Pancreas (tissue), 10 donors: ENCODE measurements at places on chromosomes 5 and 9. TPM values are rescaled to one million over a fixed set of nuclear protein-coding genes. Genes with fewer than 3 reads are reported as not detected.

The GMCL2 gene
- total RNA-seq = not detected

GRCh38 chr5:178293400-178293799, 60.8 kb upstream of the PHYKPL start:
- no peak for DNase-seq

GRCh38 chr5:64301566-64301965, 135.9 kb downstream of the RNF180 start:
- DNase-seq = no peak

DNA sequence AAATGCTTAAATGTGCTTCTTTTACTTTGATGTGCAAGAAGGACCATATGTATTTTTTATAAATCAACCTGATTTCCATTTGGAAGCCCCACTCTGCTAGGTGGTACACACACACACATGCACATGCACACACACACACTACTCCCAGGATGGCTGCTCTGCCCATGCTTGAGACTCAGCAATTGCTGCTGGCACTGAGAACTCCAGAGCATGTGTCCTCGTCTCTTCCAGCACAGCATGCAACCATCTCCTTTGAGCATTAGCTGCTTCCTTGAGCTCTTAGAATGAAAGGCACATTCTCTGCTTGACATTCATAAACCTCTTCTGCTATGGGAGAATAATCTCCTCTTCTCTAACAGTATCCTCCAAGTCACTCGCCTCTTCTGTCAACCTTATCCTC, 115.9 kb downstream of the FEM1C start:
- no peak for DNase-seq
